ENCODE measurements at places on chromosomes 4 and X. TPM values are rescaled to one million over a fixed set of nuclear protein-coding genes. Genes with fewer than 3 reads are reported as not detected.

DNA sequence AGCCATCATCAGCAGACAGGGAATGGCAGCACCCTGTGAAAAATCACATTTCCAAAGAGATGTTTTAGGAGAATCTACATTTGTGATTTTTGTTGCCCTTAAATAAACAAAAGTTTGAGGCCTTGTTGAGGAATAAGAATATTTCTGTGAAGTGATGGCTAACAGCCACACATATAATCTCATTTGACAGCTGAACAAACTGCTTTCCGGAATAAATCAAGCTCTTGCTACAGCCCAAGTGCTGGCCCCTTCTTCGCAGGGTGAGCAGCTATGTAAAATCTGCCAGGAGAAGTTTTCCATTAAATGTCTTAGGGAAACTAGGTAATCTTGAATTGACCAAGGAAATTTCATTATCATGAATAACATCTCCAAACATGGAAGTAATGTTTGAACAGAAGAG lies 106.4 kb upstream of the GPM6B start:
- DNase-seq: no peak

- DNase-seq: no peak
Measured at GRCh38 chr4:112509243-112510141, 6.5 kb downstream of the NEUROG2 start.

DNA sequence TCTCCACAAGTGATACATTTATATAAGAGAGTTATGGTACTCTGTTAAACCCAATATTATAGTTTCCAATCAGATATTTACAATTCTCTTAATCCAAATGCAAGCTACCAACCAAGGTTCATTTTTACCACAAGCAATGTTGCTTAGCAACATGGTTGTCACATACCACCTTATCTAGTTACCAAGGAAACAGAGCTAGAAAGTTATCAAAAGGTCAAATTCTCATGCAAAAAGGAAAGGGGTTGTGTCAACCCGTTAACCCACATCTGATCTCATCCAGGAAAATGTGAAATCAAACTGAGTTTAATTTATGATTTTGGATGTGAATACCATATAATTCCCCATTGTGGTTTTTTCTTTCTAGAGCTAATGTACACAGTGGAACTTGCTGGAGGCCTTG lies 274.1 kb upstream of the MAGEB2 start:
- DNase-seq: peak; percentile 16

DNA sequence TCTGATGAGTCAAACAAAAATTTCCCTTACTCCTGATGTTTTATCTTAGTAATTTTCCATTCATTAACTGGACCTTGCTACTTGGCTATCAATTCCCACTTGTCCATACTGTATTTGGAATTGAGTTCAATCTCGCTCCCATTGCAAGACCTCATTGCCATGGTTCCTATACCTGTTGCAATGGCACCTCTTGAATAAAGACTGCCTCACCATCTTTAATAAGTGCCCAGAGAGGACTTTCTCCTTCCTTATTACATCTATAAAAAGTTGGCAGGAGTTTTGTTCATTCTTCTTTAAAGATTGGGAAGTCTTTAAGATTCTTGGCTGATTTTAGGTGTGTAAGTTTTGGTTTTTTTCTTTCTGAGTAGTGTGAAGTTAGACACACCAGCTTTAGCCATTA lies 397.4 kb downstream of the SPOCK3 start:
- no peak for DNase-seq

DNA sequence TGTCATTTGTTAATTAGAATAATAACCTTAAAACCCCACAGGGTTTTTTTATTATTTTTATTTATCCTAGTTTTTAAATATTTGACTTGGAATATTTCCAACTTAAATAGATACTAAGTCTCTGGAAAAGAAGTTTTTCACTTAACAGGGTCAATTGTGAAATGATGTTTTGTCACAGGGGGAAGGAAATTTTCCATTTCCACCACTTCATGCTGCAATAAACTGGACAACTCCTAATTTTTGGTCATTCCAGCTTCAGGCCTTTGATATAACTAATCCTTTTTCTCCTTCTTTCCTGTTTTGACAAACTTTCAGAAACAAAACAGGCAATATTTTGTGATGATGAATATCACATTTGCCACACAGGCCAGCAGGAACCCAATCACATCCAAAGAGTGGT lies 45.3 kb downstream of the UGT2B10 start:
- no peak for DNase-seq

DNA sequence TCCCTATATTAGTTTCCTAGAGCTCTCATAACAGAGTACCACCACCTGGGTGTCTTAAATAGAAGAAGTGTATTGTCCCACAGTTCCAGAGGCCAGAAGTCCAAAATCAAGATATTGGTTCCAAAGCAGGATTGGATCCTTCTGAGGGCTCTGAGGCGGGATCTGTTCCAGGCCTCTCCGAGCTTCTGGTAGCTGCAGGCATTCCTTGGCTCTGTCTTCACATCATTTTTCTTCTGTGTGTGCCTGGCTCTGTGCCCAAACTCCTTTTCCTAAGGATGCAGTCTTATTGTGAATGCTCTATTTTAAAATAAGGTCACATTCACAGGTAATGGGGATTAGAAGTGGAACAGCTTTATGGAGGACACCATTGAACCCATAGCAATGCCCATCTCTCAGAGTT lies 253.7 kb upstream of the TAPT1 start:
- DNase-seq: no peak

- no peak for DNase-seq
Measured at GRCh38 chr4:176309046-176309445, 10.7 kb upstream of the SPCS3 start.

- no peak for DNase-seq
Measured at GRCh38 chr4:6561173-6561516, 13.8 kb upstream of the MAN2B2 start.

DNA sequence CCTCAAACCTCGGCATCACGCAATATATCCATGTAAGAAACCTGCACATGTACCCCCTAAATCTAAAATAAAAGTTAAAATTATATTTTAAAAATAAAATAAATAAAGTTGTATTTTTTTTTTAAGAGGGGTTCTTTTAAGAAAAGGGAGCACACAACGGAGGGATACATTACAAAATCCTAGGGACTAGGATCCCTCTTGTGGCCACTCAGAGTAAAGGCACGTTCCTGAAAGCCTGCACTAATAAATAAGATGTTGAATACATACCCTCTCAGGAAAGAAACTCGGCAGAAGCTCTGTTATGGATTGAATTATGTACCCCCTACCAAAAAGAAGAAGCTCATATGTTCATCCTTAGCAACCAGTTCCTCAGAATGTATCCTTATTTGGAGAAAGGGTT lies 50.9 kb upstream of the PRDX4 start:
- peak; percentile 26 for DNase-seq

DNA sequence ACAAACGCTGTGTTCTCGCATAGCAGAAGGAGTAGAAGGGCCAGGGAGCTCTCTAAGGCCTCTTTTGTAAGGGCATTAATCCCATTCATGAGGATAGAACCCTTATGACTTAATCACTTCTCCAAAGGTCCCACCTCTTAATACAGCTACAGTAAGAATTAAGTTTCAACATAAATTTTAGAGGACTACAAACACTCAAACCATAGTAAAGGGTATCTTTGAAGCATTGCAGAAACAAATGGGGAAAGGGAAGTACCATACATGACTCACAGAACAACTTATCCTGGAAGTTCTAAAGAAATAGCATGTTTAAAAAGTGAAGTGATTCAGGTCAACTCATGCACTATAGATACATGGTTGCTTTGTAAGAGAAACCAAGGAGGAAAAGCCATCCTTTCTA lies 680.8 kb downstream of the RPA4 start:
- no peak for DNase-seq

GRCh38 chr4:85489273-85489981 lies 14.5 kb downstream of the ARHGAP24 start:
- DNase-seq: peak; percentile 21

DNA sequence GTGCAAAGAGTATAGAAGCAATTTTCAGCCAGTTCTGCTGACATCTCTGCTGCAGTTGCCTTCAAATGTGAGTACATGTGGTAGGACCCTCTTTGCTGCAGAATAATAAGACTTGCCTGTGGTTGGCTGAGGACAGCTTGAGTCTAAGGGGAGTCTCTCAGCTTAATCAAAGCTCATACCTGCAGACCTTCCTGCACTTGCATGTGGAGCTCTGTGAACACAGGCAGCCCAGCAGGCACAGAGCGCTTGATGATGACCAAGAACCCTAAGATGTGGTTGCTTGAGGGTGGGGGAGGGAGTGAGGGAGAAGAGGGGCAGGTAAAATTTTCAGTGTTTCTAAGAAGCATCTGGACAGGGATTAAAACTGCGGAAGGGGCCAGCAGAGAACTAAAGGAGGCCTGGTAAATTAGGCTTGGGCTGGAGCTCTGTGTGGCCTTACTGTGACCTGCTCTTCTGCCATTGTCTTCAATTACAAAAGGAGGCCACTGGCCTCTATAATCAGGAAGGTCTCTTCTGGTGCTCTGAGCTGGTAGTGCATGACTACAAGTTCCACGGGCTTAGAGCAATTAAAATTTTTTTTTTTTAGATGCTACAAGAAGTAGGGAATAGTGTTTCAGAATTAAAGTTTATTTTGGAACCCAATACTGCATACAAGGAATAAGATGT lies 59.9 kb upstream of the CHRNA9 start:
- DNase-seq: no peak

GRCh38 chr4:168699224-168699878 lies 202.5 kb downstream of the PALLD start:
- no peak for DNase-seq

DNA sequence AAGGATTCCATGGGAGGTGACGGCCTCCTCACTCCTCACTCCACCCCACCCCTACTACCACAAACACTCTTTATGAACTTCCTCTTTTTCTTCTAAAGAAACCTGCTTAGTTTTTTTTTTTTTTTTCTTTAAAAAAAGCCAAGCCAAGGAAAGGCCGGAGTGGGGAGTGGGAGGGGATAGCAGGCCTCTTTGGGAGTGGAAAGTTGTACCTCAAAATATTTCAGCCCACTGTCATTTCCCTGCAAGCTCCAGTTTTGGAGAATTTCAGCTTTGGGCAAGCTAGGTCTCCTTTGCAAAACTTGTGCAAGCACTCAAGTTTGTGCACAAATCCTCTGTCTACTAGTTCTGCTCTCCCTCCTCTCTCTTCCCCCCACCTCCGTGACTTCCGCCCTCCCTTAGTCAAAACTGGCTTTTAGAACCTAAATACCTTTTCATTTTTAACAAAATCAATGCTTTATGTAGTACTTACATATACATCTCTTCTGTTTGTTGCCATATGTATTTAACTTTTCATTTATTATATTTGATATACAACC lies 512 bp upstream of the ANTXR2 start:
- DNase-seq: no peak

DNA sequence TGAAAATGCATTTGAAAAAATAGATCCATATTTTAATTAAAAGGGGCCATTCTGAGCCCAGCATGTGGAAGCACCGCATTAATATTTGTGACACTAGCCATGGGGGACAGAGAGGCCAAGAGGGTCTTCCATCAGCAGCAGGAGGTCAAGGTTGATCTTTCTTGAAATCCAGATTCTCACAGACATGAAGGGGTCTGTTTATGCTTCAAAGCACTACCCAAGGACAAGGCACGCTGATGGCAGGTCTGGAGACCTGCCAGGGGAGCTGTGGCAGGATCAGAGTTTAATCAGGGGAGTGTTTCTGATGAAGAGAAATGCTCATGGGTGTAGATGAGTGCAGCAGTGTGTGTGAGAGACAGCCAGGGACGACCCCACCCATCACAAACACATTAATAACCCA lies 243.3 kb downstream of the LDB2 start:
- DNase-seq: no peak

GRCh38 chr4:174401471-174402130 lies 117.9 kb downstream of the CEP44 start:
- no peak for DNase-seq

- DNase-seq: no peak
Measured at GRCh38 chr4:76488455-76488854, 53.4 kb downstream of the SHROOM3 start.

GRCh38 chr4:105637408-105638176 lies 70.9 kb downstream of the INTS12 start:
- no peak for DNase-seq

DNA sequence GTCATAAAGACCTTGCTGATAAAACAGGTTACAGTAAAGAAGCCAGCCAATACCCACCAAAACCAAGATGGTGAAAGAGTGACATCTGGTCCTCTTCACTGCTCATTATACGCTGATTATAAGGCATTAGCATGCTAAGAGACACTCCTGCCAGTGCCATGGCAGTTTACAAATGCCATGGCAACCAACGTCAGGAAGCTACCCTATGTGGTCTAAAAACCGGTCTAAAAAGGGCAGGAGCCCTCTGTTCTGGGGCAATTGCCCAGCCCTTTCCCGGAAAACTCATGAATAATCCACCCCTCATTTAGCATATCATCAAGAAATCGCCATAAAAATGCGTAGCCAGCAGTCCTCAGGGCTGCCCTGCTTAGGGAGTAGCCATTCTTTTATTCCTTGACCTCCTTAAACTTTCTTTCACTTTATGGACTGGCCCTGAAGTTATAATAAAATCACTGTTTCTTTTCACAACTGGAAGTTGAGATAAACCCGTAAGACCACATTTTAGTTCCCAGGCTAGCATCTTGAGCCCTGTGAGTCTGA lies 260.5 kb upstream of the FAT1 start:
- no peak for DNase-seq

GRCh38 chr4:153988492-153989363 lies 199.8 kb upstream of the SFRP2 start:
- DNase-seq: no peak

GRCh38 chr4:124199755-124200154 lies 512.8 kb downstream of the ANKRD50 start:
- DNase-seq: peak; percentile 62

- no peak for DNase-seq
Measured at GRCh38 chrX:118718737-118719136, 8.7 kb upstream of the IL13RA1 start.

DNA sequence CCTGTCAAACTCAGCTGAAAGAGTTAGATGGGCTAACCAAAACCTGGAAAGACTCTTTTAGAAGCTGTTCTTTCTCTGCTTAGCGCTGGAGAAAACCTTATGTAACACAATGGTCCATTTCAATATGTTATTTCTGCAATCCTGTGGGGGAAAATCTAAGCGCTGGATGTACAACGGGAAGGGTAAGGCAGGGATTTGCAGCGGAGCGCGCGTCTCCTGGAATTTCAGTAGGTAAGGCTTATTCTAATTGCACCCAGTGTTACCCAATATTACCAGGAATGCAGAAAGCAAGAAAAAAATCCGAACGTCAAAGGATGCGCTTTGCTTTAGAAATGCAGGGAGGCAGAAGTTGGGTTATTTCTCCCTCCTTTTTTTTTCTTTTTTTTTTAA lies 2.0 kb downstream of the HS3ST1 start:
- no peak for DNase-seq

Gene BBS12
- 4.1 TPM for total RNA-seq

Gene ENAM
- total RNA-seq: not detected

Gene HPGD
- total RNA-seq: not detected

Gene PNMA6F
- total RNA-seq: not detected

Gene F9
- not detected for total RNA-seq

Gene UPF3B
- 3.7 TPM for total RNA-seq

Gene PGAM4
- total RNA-seq: not detected

Gene IL3RA
- 1.1 TPM for total RNA-seq

Gene MAPK10
- 3.8 TPM for total RNA-seq

Gene PCDH19
- total RNA-seq: 0.64 TPM

Gene PLXNB3
- 1.6 TPM for total RNA-seq

Gene BEND2
- total RNA-seq: not detected

Gene TMEM156
- total RNA-seq: 2.7 TPM

Gene APOOL
- 14.2 TPM for total RNA-seq

Gene CA5B
- 4.5 TPM for total RNA-seq

Gene DCAF4L1
- total RNA-seq: 0.14 TPM

Gene SLC39A8
- 38.9 TPM for total RNA-seq

Gene IL21
- not detected for total RNA-seq

Gene MAGEA12
- 5.5 TPM for total RNA-seq

Gene SPATA4
- not detected for total RNA-seq
